ENCODE measurements at places on chromosomes 6 and 20. TPM values are rescaled to one million over a fixed set of nuclear protein-coding genes. Genes with fewer than 3 reads are reported as not detected.

NKX2-2 gene
- total RNA-seq: not detected

GRCh38 chr6:3749977-3750316 is 1.6 kb downstream of the PXDC1 start:
- no peak for DNase-seq

DNA sequence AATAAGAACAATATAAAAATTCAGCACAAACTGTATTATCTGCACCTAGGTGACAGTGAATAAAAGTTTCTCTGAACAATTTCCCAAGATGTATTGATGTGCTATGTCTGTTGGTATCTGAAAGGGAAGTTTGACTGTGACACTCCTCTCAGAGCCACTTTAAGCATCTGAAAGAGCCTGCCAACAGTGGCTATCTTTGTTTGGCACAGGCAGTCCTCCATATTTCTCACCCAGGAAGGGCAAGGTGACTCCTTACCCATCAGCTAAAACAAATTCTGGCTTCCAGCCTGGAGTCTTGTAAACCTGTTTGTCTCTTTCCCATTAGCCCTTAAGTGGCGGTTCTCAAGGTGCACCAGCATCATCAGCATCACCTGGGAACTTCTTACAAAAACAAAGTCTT is 122.4 kb upstream of the VGLL2 start:
- no peak for DNase-seq

DNA sequence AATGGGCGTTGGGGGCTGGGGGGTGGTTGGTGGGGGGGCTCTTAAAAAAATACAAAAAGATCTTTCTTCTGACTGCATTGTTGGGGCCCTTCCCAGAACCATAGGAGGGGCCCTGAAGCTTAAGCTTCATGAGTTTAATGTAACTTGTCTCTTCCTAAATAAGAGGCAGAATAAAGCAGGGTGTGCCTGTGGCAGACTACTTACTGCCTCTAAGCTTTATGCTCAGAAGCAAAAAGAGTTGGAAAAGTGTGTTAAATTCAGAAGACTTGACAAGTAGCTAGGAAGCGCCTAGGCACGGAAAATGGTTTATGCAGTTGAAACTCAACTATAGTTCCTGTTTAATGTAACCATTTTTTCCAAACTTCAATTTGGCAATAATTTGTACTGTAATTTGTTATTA is 44.5 kb downstream of the TIAM2 start:
- no peak for DNase-seq

BCAS4 gene
- 12.7 TPM for total RNA-seq

LPA gene
- total RNA-seq: 0.11 TPM

- no peak for DNase-seq
These were observed 124.2 kb downstream of the GRM4 start for GRCh38 chr6:34021554-34022190.

Data from activated T-cell treated with anti-CD3 and anti-CD28 coated beads, Interleukin-2, amount 50 U/mL, for 4 hours (primary cell).